ENCODE measurements at places on chromosomes 3 and 15.

- DNase-seq, result no peak
Measured at GRCh38 chr15:48143856-48144255, 23.1 kb downstream of the SLC24A5 start.

GRCh38 chr3:143595456-143596077 is 252.7 kb downstream of the SLC9A9 start:
- DNase-seq, result no peak

DNA sequence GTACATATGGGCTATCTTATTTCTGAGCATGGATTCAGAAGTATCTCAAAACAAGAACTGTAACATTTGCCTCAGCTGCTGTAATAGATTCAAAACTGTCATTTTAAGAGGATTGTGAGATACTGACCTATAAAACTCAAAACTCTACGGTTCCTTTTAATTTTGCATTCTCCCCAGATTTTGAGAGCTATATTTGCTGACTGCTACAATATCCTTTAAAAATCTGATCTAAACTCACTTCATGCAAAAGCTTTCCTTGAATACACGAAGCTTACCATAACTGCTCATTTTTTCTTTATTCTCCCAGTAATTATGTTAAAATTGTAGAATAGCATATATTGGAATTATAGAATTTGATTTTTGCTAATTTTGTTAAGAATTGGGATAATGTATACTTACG is 158.7 kb upstream of the ROBO1 start:
- DNase-seq, result no peak

DNA sequence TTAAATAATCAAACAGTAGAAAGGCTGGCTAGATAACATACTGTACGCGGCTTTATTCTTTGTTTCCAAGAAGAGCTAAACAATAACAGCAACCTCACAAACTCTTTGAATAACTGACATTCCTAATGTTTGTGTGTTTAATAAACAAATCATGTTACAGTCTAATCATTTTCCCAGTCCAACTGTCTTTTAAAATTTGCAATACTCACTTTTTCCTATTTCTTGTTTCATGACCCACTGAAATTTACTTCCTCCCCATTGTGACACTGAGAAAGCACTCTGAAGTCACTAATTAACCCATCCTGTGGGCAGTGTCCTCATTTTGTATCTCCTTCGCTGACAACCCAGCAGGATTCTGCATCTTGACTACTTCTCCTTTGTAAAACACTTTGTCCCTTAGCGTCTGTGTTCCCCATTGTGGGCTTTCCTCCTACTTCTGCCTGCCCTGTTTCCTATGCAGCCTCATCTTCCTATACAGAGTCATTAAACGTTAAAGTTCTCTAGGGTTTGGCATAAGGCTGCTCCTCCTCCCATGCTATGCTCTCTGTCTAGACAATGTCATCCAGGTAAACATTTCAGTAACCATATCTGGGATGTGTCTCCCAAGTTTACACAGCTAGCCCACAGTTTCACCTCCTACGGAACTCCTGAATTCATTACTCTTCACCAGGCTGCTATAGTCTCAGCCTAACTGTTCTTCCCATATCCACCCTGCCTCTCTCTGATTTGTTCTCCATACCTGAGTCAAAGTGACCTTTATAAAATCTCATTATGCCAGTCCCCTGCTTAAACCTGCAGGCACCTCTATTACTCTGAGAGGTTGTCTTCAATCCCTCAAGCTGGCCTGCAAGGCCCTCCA is 148.9 kb downstream of the GREM1 start:
- no peak for DNase-seq

DNA sequence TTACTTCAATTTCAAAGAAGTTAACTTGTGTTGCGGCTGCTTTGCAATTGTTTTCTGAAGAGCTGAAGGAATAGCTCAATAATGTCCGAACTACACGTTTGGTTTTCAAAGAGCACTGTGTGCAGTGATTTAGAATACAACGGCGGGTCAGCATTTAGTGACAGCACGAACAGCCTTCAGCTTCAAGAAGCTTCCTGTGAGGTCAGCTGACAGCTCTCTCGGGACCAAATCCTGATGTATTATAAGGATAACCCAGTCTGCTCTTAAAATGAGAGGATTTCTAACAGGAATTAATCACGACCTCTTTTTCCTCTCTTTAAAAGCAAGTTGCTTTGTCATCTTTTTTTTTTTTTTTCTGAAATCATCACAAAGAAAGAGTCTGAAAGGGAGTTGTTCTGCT is 97.9 kb upstream of the UNC13C start:
- DNase-seq, result no peak

- no peak for DNase-seq
Measured at GRCh38 chr15:84832448-84833040, 15.4 kb downstream of the ALPK3 start.

- no peak for DNase-seq
Measured at GRCh38 chr3:142595581-142595950, 627 bp upstream of the PLS1 start.

GRCh38 chr3:15174953-15175352 is 31.1 kb upstream of the CAPN7 start:
- no peak for DNase-seq

DNA sequence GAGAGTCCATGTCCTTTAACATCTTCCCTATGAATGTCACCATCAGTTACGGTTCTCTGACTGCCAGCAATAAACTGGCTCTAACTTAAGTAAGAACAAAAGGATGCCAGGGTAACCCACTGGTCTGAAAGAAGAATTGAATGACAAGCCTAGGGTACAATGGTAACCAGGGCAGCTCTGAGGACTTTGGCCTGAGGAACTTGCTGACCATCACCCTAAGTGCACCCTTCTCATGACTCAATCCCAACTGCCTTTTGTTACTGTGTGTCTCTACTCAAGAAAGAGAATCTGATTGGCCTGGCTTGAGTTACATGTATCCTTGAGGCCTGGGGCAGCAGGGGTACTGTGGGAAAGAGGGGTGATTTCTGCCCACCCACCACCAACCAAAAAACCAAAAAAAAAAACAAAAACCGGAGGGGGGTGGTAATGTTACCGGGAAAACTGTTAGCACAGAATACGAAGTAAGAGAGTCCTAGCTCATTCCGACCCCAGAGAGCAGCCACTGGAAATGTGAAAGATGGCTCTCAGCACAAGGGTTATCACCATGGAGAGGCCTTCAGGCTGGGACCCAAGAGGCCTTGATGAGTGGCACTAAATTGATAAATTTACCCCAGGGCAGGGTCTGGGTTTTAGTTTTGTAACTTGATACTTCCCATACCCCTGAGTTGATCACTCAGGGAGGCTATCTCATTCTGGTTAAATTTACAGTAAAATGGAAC is 9.3 kb upstream of the SLC28A1 start:
- DNase-seq, result no peak

- no peak for DNase-seq
Measured at GRCh38 chr3:15121936-15122335, 23.0 kb upstream of the RBSN start.

- DNase-seq, result no peak
Measured at GRCh38 chr3:13873818-13874217, 6.1 kb downstream of the WNT7A start.

DNA sequence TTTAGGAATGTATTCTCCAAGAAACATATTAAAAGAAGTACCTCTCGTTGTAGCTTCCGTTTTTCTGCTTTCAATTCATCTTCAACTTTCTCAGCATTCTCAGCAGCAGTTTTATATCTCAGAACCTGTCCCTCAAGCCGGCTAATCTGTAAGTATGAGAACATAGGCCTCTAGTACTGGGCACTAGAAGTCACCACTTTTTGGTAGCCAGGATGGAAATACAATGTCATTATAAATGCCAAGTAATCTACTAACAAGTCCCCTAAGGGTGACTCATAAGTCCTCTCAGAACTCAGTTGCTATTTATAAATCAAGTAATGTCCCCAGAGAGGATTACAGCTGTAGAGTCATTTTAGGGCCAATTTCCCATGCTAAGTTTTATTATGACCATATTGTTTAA is 61.1 kb downstream of the MLH1 start:
- no peak for DNase-seq

DNA sequence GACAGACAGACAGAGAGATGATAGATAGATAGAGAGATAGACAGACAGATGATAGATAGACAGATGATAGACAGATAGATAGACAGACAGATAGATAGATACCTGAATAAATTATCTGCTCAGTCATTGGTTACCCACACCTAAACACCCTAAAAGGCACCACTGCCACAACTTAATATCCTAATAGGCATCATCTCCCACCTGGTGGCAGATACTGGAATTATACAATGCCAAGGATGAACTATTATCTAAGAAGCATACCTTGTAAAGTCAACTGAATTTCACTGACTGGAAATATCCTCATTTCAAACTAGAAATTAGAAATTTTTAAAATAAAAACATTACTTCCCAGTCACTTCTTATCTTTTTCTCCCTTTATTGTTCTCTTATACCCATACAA is 19.4 kb upstream of the ATP8B4 start:
- DNase-seq, result no peak

Data from NCI-H1930 (cell line).